ENCODE measurements at places on chromosomes 5 and 9.

- no peaks in the 10 kb centered on the region for H3K27me3 ChIP-seq
- no peak for DNase-seq
- no peak overlapping the region for H3K4me3 ChIP-seq
- H3K27ac ChIP-seq, result no peak overlapping the region
These were observed 43.4 kb upstream of the SPINK5 start for GRCh38 chr5:148020257-148020988.

GRCh38 chr9:18338042-18338441 is 135.9 kb upstream of the ADAMTSL1 start:
- no peak overlapping the region for H3K27ac ChIP-seq
- no peaks in the 10 kb centered on the region for H3K36me3 ChIP-seq
- DNase-seq, result peak; percentile 13
- H3K4me3 ChIP-seq, result no peak overlapping the region
- no peaks in the 10 kb centered on the region for H3K27me3 ChIP-seq

GRCh38 chr9:91921371-91921770 is 28.7 kb downstream of the ROR2 start:
- no peak overlapping the region for H3K27ac ChIP-seq
- H3K4me1 ChIP-seq, result no peaks in the 10 kb centered on the region
- no peak overlapping the region for H3K4me3 ChIP-seq
- DNase-seq, result no peak

DNA sequence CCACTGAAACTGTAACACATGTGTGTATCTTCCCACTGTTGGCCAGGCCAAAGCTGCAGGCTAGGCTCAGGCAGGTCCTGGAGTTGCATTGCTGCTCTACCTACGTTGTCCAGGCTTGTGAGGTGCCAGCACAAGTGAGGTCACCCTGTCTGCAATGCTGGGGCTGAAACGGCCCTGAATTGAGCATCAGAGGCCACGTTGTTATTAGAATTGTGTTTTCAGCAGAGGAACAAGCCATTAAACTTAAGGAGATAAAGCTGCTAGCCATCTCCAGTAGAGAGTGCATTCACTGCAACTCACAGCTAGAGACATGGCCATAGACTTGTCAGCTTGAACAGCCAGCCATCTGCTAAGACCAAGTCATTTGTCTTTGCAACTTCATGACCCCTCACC is 191.8 kb downstream of the SEMA6A start:
- no peaks in the 10 kb centered on the region for H3K36me3 ChIP-seq
- H3K27ac ChIP-seq, result no peak overlapping the region
- no peaks in the 10 kb centered on the region for H3K4me1 ChIP-seq
- DNase-seq, result no peak
- H3K27me3 ChIP-seq, result no peaks in the 10 kb centered on the region
- no peak overlapping the region for H3K4me3 ChIP-seq

- H3K4me1 ChIP-seq, result peaks cover 19% of the 10 kb centered on the region
- H3K36me3 ChIP-seq, result no peaks in the 10 kb centered on the region
- no peak overlapping the region for H3K4me3 ChIP-seq
These were observed 234.8 kb downstream of the PIK3R1 start for GRCh38 chr5:68450245-68450852.

DNA sequence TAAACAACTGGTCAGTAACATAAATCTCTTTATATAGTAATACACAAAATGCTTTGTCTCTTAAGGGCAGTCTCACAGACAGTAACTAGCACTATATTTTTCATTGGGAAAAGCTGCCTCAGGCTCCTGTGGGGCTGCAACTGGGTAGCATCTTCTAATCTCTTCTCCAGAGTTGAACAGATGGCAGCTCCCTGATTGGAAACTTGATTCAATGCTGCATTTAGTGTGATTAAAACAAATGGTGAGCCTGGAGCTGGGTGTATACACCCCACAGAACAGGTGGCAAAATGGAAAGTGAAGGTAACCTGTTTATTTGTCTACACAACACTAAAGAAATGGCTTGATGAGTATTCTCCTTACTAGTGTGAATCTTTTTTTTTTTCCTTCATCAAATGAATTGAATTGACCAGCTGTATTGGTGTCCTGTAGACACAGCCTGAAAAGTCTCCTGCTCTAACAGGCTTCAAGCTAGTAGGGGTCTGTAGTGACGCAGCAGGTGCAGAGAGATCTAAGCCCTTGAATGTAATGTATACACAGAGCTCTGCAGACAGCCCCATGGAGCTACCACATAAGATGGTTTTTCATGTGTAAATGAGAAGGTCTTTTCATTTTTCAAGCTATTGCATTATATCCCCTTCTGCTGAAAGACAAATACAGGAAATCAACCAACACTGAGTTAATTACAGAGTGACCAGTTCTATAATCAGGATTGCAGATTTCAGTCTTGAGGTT is 43.3 kb downstream of the IZUMO3 start:
- no peaks in the 10 kb centered on the region for H3K27me3 ChIP-seq
- H3K36me3 ChIP-seq, result no peaks in the 10 kb centered on the region
- no peak overlapping the region for H3K4me3 ChIP-seq
- H3K27ac ChIP-seq, result no peak overlapping the region

Data from GM23248 (cell line).